ENCODE measurements at places on chromosomes 6 and 20.

- no peak for DNase-seq
These were observed 63.4 kb downstream of the DST start for GRCh38 chr6:56579155-56579851.

DNA sequence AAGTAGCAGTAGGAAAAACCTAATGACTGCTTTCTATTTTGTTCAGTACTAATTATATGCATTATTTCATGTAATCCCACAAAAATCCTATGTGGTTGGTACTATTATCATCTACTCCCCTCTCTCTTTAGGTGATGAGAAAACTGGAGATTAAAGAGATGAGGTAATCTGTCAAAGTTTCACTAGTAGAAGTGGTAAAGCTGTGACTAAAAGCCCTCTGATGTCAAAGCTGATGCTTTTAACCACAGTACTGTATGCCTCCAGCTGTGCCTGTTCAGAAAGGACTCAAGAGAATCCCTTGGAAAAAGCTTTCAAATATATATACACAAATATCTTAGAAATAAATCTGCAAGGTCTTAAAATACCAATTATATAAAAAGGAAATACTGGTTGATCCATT is 38.0 kb downstream of the PHIP start:
- DNase-seq: peak; percentile 36

DNA sequence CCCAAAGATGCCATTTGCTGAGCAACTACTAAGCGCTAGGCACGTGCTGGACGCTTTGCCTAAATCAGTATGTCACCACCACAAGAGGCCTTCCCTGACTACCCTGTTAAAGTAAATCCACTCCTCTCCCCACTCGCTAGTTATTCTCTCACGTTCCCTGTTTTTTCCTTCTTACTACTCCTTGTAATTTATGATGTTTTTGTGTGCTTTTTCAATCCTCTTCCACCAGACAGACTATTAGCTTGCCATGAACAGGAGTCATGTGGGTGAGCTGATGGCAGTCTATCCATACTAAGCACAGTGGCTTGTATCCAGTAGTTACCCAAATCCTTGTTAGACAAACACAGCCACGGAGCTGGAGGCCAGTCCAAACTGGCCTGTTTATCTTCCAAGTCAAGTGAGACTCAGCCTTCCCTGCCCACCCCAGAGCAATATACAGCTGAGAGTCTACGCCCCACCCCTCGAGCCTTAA is 41.2 kb downstream of the C6orf132 start:
- DNase-seq: no peak

- DNase-seq: no peak
These were observed 26.0 kb upstream of the SCRT2 start for GRCh38 chr20:701401-702129.

DNA sequence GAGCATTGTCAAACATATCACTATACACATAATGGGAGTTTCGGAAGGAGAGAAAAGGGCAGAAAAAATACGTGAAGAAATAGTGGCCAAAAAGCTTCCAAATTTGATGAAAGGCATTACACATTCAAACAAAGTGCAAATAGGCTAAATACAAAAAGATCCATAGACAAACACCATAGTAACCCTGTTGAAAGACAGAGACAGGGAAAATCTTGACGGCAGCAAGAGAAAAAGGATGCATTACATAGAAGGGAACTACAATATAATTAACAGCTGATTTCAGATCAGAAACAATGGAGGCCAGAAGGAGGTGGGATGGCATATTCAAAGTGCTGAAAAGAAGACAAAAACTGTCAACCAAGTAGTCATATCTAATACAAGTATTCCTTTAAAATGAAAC is 170.8 kb downstream of the MRPL14 start:
- no peak for DNase-seq

- no peak for DNase-seq
These were observed 848 bp downstream of the DACT2 start for GRCh38 chr6:168318579-168319278.

- DNase-seq: peak; percentile 86
These were observed 1.5 kb upstream of the MSH5 start for GRCh38 chr6:31737991-31738979.

DNA sequence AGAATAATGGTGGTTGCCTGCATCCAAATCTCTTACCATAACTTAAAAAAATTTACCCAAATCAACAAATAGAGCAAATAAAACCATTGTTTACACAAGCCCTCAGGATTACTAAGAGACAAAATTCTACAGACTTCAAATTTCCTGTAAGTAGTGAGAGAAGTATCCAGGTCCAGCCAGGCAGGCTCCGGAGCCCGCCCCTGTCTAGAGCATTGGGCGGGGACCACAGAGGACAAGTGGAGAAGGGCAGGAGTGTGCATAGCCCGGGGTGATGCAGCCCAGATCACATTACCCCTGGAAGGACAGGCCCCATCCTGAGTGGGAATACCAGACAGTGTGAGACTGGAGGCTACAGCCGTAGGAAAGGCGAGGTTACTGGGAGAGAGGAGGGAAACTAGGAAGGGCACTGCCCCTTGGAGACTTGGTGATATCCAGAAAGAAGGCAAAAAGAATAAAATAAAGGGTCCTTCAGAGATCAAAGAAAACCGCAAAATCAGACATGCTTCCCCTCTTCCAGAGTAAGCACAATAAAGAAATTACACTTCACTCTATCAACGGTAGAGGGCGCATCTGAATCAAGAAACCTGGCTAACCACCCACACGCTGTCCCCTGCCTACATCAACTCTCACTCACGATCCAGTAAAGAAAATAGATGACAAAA is 26.6 kb downstream of the RIN2 start:
- peak; percentile 83 for DNase-seq

DNA sequence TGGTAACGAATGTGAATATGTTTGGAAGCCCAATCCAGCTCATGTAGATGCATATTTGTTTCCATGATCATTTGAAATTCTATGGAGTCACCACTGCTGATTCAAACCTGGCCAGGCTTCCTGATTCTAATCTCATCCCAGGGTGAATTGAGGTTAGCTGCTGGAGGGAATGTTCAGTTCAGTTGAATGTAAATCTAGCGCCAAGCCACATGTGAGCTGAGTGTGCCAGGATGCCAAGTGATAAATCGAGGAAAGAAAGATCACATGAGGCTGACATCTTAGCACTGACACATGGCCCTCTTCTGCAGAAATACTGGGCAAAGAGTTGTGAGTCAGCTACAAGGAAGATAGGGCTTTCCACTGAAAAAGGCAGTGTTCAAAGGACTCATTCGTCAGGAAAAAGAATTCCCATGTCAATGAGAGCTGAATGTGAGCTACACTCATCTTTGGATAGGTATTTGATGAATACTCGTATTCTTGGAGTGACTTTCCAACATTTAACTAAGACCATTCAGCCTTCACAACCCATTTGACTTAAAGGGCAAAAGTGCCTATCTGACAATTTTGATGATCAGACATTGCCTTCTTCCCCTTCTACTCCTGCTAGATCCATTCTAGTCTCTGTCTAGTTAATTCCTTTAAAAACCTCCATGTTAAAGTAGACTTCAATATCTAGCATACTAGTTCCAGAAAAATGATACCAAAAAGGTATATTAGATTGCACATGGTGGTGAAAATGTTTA is 172.1 kb downstream of the MTFR2 start:
- DNase-seq: peak; percentile 98

DNA sequence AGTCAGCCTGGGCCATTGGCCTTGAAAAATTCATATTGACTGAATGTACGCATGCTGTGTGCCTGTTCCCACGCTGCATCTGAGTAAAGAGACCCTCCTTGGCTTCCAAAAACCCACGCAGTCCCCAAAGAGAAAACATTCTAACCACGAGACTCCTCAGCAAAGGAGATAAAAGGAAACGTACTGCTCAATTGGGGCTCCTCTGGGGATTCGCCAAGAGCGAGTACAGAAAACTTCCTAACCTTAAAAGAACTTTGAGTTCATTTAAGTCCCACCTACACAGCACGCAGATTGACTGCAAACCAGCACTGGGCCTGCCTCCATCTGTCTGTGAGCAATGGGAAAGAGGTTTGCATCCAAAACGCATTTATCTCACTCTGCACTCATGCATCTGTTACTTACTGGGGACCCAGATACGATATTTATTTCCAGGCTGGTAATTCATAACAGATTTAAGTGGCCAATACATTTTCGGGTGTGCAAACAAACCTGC is 505.9 kb upstream of the CHD6 start:
- DNase-seq: no peak

DNA sequence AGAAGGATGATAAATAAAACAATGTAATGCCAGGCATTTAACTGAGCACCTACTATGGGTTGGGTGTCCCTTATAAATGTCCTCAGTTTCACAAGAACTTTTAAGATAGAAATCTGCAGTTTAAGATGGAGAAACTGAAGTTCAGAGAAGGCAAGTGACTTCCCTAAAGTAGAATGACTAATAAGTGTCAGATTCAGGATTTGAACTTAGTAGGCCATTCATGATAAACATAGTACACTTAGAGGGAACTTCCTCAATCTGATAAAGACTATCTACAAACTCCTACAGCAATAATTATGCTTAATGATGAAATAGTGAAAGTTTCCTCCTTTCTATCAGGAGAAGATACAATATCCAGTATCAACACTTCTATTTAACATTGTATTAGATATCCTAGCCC is 43.9 kb downstream of the NCR2 start:
- DNase-seq: no peak

GRCh38 chr20:34030456-34030855 is 36.7 kb downstream of the RALY start:
- no peak for DNase-seq

- no peak for DNase-seq
These were observed 35.0 kb upstream of the MLIP start for GRCh38 chr6:54076159-54076789.

GRCh38 chr6:136982928-136983327 is 60.8 kb downstream of the SLC35D3 start:
- DNase-seq: no peak

GRCh38 chr6:90905351-90905750 is 318.5 kb upstream of the MAP3K7 start:
- DNase-seq: no peak

DNA sequence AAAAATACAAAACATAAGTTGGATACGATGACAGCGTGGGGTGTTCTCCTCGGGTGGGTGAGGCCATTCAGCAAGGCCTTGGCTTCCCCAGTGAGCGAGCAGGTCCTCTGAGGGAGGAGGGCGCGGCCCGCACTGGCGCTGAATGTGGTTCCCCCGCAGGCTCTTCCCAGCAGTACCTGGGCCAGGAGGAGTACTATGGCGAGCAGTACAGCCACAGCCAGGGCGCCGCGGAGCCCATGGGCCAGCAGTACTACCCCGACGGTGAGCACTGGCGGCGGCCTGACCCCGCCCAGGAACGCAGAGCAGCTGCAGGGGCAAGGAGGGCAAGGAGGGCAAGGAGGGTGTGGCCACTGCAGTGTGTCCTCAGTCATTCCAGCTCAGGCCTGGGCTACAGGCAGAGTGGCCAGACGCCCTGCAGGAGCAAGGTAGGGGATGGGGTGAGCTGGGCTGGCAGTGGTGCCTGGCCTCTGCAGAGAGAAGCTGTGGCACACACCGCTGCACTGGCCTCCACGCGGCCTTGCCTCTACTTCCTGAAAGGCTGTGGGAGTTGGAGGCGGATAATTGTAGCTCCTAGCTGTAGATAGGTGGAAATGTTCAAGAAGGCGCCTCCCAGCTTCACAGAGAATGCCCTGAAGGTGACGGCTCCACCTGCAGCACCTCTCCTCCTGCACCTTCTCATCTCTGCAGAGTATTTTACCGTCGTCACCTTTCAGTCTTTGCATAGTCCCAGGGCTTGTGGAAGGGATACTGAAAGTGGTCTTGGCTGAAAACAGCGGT is 18.7 kb upstream of the MTG2 start:
- DNase-seq: no peak

GRCh38 chr20:62691487-62691886 is 17.1 kb upstream of the NTSR1 start:
- peak; percentile 19 for DNase-seq
